Stimulated activated CD8-positive, alpha-beta memory T cell treated with anti-CD3 and anti-CD28 coated beads, Interleukin-7, amount 100 ng/mL, for 1 hour (primary cell): ENCODE measurements at places on chromosomes 2 and 18.

GRCh38 chr18:21085579-21086166, 25.9 kb downstream of the ROCK1 start:
- no peak for DNase-seq

DNA sequence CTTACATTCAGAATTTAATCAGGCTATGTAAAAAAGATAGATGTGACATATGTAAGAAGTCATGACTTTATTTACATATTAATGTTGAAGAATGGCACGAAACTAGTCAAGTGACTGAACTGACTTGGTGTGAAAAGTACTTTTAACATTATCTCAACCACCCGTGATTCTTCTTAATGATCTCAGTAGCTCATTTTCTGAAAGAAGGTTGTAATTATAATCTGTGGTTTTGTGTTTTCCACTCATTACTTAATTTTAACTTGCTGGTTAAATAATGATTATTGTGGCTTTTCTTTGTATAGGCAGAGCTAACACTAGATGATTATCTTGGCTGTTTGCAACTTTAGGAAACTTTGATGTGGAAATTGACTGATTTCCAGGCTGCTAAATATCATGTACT, 18.5 kb downstream of the KCNJ13 start:
- no peak for DNase-seq

DNA sequence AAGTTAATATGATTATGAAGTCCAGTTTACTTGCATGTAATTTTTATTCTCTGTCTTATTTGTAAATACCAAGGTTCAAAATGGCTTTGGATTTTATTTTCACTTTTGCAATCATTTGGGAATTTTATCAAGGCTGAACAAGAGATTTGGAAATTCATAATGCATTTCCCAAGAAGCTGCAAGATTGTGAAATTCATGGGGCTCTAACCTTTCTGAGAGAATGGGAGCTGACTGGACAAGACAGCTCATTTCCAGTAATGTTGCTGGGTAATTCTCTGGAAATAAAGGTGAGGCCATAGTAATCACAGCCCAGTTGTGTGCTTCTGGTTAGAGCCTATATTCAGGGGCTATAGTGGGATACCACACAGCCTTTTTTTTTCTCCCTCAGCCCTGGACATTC, 21.5 kb upstream of the NABP1 start:
- no peak for DNase-seq

DNA sequence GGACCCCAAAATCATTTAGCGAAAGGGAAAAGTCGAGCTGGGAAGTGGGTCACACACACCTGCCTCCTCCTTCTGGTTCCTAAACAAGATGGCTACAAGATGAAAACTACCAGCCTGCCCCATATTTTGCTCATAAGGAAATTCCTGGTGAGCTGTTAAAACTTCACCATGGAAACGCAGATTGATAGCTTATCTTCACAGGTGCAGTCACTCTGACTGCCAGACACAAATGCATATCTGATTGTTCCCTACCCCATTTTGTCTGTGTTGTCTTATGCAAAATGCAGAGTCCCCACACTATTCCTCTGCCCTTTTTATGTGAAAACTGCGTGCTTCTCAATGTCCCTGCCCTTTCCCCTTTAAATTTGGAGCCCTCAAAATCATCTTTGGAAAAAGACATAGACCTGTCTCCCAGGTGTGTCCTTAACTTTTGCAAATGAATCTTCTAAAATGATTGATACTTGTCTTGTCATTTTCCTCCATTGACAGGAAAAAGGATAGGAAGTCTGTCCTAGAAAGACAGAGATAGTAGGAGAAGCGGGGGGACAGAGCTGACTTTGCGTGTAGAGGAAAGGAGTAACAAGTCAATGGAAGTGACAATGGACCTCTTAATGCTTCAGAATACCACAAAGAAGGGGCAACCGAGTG, 38.9 kb upstream of the THOC1 start:
- DNase-seq, result no peak

GRCh38 chr2:65358678-65359400, 73.6 kb downstream of the SPRED2 start:
- DNase-seq, result no peak

DNA sequence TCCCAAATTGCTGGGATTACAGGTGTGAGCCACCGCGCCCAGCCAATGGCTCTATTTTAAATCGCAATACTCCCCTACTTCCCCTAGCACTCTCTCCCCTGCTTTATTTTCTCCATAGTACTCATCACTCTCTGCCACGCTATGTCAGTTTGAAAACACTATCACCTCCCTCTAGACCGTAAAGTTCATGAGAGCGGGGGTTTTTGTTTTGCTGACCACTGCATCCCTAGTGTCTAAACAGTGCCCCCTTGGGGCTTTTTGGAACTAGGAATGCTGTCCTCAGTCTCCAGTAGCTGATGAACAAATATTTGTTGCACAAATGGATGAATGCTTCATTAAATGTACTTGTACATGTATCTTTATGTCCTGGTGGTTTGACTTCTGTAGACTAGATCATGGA, 44.1 kb downstream of the ATOH8 start:
- no peak for DNase-seq

- no peak for DNase-seq
These were observed 239.0 kb upstream of the RAB6C start for GRCh38 chr2:129740504-129740903.

DNA sequence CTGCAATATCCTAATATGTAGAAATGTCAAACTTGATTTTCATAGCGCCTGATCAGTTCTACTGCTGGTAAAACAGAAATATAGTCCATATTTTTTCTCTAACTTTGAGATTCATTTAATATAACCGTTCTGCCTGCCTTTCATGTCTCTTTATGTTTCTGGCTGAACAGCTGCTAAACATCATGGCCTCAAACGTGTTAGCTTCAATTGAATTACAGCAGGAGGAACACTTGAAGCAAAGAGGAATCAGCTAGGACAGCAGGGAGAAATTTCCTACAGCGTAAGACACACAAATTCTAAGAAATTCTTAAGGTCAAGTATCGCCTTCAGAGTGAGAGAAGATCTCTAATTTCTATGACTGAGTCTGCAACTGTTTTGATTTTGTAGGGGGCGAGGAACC, 433.2 kb downstream of the FBXO15 start:
- no peak for DNase-seq

DNA sequence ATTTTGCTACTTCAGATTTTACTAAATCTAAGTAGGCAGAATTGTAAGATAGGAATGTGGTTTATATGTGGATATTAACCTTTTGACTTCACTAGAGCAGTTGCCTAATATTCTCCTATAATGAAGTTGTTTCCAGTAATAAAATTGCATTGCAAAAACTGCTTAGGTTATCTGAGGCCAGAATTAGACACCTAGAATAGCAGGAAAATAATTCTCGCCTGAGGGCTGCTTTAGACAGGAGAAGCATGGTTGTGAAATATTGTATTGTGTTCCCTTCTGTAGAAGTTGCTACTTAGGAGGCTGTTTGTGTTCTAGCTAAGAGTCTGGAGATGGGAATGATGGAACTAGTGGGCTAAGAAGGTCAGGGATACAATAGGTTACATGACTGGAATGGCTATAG, 146.3 kb downstream of the PLCL1 start:
- no peak for DNase-seq

- DNase-seq, result no peak
These were observed at the start of gene ASTL for GRCh38 chr2:96138179-96139145. Gene ASTL (minus strand): TSS chr2:96138502. CDS start chr2:96138436, 66 bp downstream.

- no peak for DNase-seq
These were observed 12.8 kb upstream of the HMSD start for GRCh38 chr18:63936156-63936931.

DNA sequence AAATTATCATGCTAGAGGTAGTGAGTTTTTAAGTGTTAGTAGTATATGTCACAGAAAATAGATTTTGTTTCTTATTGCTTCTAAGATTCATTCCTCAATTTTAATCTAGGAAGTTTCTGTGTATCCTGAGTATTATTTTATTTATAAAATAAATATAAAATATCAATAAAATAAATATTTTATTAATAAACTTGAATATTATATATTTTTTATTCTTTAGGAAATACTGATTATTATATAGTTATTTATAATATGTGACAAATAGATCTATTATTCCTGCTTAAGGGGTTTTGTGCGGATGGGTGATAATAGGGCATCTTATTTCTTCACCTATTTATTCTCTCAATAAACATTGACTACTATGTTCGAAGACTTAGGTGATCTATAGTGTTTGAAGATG, 191.0 kb downstream of the ZNF407 start:
- no peak for DNase-seq

- no peak for DNase-seq
These were observed 309.8 kb downstream of the C1D start for GRCh38 chr2:67752969-67753368.

DNA sequence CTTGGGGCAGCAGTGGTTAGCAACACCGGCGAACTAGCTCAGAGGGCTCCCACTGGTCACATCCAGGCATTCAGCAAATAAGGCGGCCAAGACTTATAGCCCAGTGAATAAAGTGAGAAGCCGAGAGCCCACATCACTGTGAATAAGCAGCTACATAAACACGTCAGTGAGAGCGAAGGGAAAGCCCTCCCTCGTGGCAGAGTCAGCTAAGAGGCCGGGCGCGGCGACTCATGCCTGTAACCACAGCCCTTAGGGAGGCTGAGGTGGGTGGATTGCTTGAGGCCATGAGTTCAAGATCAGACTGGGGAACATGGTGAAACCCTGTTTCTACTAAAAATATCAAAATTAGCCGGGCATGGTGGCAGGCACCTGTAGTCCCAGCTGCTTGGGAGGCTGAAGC, 5.2 kb downstream of the D2HGDH start:
- DNase-seq, result no peak
